HFFc6 (cell line): ENCODE measurements at places on chromosomes 16 and 17. TPM values are rescaled to one million over a fixed set of nuclear protein-coding genes. Genes with fewer than 3 reads are reported as not detected.
A peak's percentile ranks its signal among the peaks of the same experiment; 100 is the strongest.

ERN2 gene
- total RNA-seq: not detected in 2 replicates

CDH15 gene
- total RNA-seq: 0.05 to 0.11 TPM in 2 of 3 replicates, not detected in the other

SOX9 gene
- 1.0 to 3.7 TPM (median 2.4 TPM) in 3 replicates for total RNA-seq

DNA sequence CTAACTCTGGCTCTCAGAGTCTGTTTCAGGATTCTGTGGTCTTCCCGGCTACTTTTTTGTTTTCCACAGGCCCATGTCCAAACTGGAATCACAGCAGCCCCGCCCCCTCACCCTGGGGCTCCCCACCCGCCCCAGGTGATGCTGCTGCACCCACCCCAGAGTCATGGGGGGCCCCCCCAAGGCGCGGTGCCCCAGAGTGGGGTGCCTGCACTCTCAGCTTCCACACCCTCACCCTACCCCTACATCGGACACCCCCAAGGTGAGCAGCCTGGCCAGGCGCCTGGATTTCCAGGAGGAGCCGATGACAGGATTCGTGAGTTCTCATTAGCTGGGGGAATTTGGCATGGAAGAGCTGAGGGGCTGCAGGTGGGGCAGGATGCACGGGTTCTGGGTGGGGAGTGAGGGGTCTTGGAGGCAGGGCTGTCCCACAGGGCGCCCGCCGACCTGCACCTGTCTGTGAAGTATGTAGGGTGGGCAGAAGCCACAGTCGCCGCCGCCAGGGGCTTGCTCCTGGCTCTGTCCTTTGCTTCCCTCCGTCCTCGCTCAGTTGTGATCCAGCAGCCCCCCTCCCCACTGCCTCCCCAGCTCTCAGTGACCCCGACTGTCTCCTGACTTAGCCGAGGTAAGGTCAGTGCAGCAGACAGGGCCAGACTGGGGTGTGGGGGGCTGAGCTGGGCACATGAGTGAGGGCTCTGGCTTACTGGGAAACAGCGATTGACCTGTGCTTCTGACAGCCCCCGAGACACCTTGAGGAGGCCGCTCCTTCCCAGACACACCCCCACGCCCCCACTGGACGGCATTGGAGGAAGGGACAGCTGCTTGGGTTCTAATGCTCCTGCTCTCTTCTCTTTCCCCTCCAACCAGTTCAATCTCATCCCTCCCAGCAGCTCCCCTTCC lies 10.0 kb downstream of the TUFM start:
- no peak overlapping the region for H3K27ac ChIP-seq
- H3K36me3 ChIP-seq: peaks cover 37% of the 10 kb centered on the region
- DNase-seq: no peak
- peaks cover 2% of the 10 kb centered on the region; the same call in 1 of the 2 replicates for H3K27me3 ChIP-seq
- H3K4me3 ChIP-seq: no peak overlapping the region

DNA sequence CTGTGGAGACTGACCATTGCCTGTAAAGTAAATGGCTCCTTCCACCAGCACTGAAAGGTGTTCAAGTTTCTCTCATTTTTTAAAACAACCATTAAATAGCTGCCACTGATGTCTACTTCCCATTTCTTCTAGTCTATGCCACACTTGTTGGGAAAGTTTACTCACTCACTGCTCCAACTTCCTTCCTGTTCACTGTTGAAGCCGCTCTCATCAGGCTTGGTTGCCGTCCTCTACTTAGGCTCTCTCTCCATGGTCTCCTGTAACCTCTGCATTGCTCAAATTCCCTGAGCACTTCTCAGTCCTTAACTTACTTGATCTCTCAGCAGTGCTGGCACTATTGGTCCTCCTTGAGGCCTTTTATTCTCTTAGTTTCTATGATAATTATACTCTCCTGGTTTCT lies 32.4 kb downstream of the SNX11 start:
- H3K27ac ChIP-seq: no peak overlapping the region
- H3K4me3 ChIP-seq: no peak overlapping the region
- peaks cover 41% of the 10 kb centered on the region for H3K27me3 ChIP-seq
- no peak for DNase-seq

- H3K27ac ChIP-seq: no peak overlapping the region
- no peaks in the 10 kb centered on the region for H3K36me3 ChIP-seq
- no peak overlapping the region for H3K4me3 ChIP-seq
- peaks cover 53% of the 10 kb centered on the region for H3K4me1 ChIP-seq
These were observed 43.3 kb upstream of the CDH13 start for GRCh38 chr16:82583422-82583821.

DNA sequence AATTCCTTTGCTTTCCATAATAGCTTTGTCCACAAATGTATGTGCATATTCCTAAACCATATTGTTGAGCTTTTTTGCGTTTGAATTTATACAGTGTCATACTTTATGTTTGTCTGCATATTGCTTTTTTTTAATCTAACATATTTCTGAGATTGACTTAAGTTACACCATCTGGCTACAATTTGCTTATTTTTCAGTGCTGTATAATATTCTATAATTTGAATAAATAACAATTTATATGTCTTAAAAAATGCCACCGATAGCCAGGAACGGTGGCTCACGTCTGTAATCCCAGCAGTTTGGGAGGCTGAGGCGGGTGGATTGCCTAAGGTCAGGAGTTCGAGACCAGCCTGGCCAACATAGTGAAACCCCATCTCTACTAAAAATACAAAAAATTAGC lies 1.5 kb upstream of the PIMREG start:
- peaks cover 33% of the 10 kb centered on the region for H3K4me1 ChIP-seq

DNA sequence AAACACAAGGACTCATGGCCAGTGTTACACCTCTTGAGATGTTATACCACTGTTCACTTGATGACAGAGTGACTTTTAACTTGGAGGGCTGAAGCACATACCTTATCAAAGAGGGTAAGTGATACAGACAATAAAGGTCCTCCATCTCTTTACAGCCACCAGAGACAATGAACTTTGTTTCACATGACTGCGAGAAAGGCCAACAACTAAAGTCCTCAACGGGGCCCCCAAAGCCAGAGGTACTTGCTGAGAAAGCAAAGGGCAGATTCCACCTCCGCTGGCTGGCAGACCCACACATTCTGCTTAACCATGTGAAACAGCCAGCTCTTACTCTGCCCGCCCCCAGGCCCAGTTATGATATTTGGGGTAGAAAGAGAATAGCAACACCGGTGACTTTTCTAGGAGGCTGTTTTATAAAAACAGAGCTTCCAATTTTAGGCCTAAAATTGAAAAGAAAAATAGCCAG lies 21.4 kb downstream of the DCUN1D3 start:
- peaks cover 30% of the 10 kb centered on the region for H3K36me3 ChIP-seq
- no peaks in the 10 kb centered on the region for H3K27me3 ChIP-seq
- H3K27ac ChIP-seq: peak overlapping the region; percentile 86
- peak overlapping the region; percentile 66 for H3K4me3 ChIP-seq

GRCh38 chr17:60971515-60972369 lies 294.1 kb downstream of the BCAS3 start:
- no peak overlapping the region for H3K4me3 ChIP-seq
- peaks cover 14% of the 10 kb centered on the region for H3K4me1 ChIP-seq
- H3K36me3 ChIP-seq: peaks cover 20% of the 10 kb centered on the region
- H3K27me3 ChIP-seq: no peaks in the 10 kb centered on the region; the same call in 1 of the 2 replicates

DNA sequence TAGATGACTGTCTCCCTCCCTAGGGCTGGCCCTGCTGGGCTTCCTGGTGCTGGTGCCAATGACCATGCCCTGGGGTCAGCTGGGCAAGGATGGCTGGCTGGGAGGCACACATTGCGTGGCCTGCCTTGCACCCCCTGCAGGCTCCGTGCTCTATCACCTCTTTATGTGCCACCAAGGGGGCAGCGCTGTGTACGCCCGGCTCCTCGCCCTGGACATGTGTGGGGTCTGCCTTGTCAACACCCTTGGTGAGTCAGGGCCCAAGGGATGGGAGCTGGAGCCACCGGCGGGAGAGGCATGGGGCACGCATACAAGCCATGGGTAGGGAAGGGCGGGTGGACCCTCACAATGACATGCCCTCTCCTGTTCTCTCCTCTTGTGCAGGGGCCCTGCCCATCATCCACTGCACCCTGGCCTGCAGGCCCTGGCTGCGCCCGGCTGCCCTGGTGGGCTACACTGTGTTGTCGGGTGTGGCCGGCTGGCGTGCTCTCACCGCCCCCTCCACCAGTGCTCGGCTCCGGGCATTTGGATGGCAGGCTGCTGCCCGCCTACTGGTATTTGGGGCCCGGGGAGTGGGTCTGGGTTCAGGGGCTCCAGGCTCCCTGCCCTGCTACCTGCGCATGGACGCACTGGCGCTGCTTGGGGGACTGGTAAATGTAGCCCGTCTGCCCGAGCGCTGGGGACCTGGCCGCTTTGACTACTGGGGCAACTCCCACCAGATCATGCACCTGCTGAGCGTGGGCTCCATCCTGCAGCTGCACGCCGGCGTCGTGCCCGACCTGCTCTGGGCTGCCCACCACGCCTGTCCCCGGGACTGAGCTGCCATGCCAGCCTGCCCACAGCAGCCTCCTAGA lies 2.2 kb downstream of the PAQR4 start:
- no peak for DNase-seq
- no peak overlapping the region; the same call in 1 of the 2 replicates for H3K27ac ChIP-seq
- H3K27me3 ChIP-seq: peaks cover 9% of the 10 kb centered on the region
- peaks cover 8% of the 10 kb centered on the region; the same call in 1 of the 2 replicates for H3K4me1 ChIP-seq
- no peaks in the 10 kb centered on the region for H3K36me3 ChIP-seq

DNA sequence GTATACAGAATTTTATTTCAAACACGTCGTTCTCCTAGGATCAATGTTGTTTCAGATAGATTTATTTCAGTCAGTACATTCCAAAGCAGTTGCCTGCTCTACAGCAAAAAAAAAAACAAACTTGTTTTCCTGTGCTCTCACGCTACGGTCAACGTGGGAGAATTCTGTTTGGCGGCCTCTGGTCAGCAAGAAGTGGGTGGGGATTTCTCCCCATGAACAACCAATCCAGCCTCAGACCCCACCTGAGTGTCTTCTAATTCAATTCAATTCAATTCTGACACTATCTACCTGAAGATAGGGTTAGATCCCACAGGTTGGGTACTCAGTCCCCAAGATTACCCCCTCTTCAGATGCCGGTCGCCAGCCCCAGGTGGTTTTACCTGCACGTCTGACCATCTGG lies 22.1 kb downstream of the C17orf58 start:
- peaks cover 18% of the 10 kb centered on the region for H3K36me3 ChIP-seq
- H3K27ac ChIP-seq: no peak overlapping the region
- H3K4me3 ChIP-seq: no peak overlapping the region
- H3K27me3 ChIP-seq: peaks cover 3% of the 10 kb centered on the region; the same call in 1 of the 2 replicates
- DNase-seq: no peak
